ENCODE measurements at places on chromosomes 13 and 19.

DNA sequence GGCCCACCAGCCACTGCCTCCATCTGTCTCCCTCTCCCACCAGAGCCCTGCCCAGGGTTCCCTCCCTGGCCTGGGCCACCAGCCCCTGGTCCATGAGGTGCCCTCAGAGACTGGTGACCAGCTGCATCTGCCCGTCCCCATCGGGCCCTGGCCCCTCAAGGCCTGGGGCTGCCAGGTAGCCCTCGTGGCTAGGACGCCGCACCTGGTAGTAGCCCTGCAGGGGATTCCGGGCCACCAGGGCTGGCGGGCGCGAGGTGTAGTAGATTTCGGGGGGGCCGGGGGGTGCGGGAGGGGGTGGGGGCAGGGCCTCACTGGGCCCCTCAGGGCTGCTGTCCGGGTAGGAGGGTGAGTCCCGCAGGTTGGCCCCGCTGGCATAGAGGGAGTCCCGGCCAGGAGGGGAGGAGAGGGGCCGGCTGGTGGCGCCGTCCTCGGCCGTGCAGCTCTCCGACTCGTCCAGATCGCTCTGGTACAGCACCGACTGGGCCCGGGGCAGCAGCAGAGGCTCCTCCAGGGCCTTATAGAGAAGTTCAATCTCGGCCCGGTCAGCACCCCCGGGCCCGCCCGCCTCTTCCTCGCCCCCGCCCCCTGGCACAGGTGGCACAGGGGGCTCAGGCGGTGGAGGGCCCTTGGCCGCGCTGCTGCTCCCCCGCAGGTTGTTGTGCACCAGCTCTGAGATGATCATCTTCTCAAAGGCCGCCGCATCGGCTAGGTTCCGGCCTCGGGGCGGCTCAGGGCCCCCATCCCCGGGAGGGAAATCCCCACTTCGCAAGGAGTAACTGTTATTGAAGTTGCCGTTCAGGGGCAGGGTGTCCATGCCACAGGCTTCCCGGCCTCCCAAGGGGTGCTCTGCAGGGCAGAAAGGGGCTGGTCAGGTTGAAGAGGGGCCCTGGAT is 14.6 kb upstream of the ASF1B start:
- no peak for DNase-seq

DNA sequence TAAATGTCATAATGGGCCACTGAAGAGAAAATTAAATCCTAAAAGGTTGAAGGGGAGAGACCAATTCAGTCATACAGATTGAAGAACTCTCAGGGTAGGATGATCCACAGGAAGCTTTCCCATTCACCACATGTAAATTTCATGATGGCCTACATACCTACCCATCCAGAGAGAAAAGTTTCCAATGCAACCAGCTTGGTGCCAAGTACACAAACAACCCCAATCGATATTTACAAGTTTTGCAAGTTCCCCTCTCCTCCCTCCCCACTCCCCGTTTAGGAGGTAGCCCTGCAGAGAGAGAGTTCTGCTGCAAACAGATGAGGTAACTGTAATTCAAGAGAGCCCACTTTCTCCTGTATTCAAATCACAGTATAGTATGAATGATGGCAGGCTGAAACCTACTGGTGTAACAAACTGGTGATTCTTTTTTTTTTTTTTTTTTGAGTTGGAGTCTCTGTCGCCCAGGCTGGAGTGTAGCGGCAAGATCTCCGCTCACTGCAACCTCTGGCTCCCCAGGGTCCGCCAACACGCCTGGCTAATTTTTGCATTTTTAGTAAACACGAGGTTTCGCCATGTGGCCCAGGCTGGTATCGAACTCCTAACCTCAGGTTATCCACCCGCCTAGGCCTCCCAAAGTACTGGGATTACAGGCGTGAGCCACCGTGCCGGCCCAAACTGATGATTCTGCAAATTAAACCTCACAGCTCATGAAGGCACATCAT is 14.4 kb downstream of the FOXO1 start:
- no peak for DNase-seq

- DNase-seq = no peak
Measured at GRCh38 chr13:59997976-59998375, 165.8 kb downstream of the DIAPH3 start.

DNA sequence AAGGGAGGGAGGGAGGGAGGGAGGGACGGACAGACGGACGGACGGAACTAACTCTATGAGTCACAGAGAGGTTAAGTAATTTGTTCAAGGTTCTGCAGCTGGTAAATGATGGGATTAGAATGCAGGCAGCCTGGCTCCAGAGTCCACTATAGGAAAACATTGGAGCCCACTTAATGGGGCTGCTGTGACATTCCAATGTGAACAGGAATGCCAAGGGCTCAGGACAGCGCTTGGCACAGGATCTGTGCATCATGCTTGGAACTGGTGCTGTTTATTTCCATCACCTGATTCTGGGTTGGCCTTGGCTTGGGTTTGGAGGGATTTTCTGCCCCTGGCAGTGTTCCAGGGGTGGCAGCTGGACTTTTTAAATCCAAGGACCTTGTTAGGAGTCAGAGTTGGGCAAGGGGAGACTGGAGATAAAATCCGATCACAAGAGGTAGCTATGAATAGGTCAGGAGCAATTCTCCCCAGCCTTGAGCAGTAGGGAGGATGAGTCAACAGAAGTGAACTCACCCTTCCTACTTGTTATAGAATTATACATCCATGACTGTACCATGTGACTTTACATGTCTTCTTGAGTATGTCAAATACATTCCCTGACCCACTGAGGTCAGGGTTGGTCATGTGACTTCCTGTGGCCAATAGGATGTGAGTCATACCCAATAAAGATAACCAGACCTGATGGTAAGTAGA is 7.8 kb upstream of the HIF3A start:
- no peak for DNase-seq

- DNase-seq = no peak
Measured at GRCh38 chr19:45098521-45099466, 5.8 kb downstream of the PPP1R37 start.

GRCh38 chr13:28743020-28743419 is 24.2 kb upstream of the SLC46A3 start:
- DNase-seq = no peak

DNA sequence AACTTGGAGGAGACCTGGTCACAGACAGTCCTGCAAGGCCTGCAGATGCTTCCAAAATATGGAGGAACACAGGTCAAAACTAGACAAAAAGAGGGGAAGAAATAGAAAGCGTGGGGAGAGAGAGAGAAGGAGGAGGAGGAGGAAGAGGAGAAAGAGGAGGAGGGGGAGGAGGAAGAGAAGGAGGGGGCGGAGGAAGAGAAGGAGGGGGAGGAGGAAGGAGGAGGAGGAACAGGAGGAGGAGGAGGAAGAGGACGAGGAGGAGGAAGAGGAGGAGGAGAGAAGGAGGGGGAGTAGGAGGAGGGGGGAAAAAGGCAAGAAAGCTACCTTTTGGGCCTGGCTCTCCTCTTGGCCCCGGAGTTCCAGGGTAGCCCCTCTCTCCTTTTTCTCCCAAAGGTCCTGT is 105.8 kb downstream of the COL4A1 start:
- no peak for DNase-seq

GRCh38 chr19:54473892-54474372 is 836 bp upstream of the CDC42EP5 start:
- no peak for DNase-seq

DNA sequence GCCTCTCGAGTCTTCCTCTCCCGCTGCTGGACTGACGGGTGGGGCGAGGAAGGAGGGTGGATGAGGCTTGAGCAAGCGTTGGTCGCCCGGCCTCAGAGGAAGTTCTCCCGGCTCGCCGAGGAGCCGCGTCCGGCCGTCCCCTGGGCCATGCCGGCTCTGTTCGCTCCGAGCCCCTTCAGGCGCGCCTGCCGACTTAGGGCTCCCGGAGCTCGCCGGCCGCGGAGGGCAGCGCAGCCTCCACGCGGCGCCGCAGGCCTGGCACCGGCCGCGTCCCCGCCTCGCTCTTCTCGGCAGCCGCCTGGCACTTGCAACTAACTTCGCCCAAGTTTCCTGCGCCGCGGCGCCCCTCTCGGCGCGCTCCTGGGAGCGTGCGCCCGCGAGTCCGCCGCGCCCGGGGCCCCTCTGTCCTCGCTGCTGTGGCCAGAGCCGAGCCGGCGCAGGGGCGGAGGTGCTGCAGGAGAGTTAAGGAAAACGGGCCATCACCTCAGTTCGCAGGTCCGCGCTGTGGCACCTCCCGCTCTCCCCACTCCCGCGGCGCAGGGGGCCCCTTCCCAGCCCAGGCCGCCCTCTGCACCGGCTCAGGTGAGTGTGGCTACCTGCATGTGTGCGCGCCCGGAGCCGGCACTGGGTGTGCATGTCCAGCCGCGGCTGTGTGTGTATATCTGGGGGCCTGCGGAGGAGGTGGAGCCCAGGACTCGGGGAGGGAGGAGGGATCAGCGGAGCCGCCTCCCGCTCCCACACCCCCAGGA is 641 bp upstream of the SOX21 start:
- no peak for DNase-seq

GRCh38 chr19:47661611-47662010 is 51.6 kb upstream of the EHD2 start:
- DNase-seq = no peak

GRCh38 chr19:22523940-22524339 is 101.8 kb upstream of the ZNF98 start:
- no peak for DNase-seq

- DNase-seq = no peak
Measured at GRCh38 chr13:113981611-113982295, 7.9 kb upstream of the C13orf46 start.

DNA sequence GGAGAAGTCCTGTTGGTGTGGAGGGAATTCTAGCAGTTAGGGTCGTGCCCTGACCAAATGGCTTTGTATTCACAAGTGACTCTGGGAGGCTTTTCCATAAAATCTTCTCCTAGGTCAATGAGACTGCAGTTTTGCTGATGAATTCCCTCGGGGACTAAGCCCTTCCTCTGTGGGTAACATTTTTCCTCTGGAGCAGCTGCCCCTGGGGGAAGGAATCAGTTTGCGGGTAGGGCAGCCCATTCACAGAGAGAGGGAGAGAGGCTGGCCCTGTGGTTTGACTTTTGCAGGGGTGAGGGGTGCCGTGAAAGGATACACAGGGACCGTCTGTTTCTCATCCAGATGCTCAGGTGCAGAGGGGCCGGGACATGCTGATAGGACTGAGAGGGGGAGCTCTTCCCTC is 67.3 kb downstream of the ERICH6B start:
- DNase-seq = no peak

- no peak for DNase-seq
Measured at GRCh38 chr13:75196147-75196837, 285.7 kb downstream of the TBC1D4 start.
